SK-N-DZ (cell line): ENCODE measurements at places on chromosomes 7 and 10.
A peak's percentile ranks its signal among the peaks of the same experiment; 100 is the strongest.

GRCh38 chr7:30396389-30396788 is 82.2 kb downstream of the NOD1 start:
- peak; percentile 21 for DNase-seq

GRCh38 chr7:149719912-149720335 is 53.5 kb downstream of the ZNF467 start:
- DNase-seq: no peak

GRCh38 chr7:72444026-72444776 is 32.1 kb upstream of the CALN1 start:
- DNase-seq: no peak

GRCh38 chr7:154868921-154869320 is 134.0 kb downstream of the PAXIP1 start:
- DNase-seq: no peak

DNA sequence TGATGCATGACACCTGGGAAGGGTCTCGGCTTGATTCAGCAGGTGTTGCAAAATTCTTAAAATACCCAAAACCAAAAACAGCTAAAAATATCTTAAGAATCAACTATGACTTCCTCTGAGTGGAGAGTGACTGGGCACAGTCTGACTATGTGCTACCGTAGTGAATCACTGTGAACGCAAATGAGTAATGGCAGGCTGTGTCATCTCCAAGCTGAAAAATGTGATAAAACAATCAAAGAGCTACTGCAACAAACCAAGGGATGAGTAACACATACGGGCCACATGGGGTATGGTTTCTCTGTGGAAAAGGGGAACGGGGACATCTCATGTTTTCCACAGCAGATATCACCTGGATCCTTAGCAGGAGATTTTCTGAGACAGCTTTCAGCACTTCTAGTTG is 127.5 kb downstream of the ABCA13 start:
- DNase-seq: no peak

GRCh38 chr10:34641147-34641912 is 173.8 kb downstream of the PARD3 start:
- DNase-seq: no peak

- no peak for DNase-seq
Observed at GRCh38 chr7:119572541-119572940, 700.4 kb upstream of the KCND2 start.

DNA sequence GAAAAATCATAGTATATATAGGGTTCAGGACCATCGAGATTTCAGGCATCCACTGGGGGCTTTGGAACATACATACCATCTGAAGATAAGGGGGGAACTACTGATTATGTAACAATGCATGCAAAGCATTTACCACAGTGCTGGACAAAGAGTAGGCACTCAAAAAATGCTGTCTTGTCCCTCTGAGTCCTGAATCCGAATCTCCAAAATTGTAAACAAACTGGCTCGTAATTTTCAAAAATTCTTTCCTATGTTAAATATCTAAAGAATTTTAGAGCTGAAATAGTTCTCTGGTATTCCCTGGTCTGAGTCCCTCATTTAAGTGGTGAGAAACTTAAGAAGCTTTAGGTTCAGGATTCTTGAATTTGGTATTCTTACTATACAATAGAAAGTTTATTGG is 167.8 kb upstream of the ASAH2 start:
- DNase-seq: no peak

GRCh38 chr7:155206318-155207020 is 91.2 kb upstream of the INSIG1 start:
- no peak for DNase-seq

DNA sequence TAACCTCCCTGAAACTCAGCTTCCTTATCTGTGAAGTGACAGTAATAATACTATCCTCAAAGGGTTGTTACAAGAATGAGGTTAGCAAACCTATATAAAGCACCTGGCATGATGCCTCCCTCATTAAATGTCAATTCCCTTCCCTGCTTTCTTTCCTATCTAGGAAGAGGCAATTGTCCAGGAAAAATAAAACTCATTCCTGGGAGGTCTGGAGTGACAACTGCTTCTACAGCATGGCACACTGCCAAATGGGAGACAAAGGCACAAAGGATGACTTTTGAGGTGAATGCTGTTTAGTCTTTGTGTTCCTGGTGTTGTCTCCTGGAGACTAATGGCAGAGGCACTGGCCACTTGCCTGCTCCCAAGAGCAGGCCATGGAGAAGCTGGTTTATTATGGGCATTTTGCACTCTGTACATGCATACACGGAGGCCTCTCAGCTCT is 32.2 kb upstream of the PDE1C start:
- DNase-seq: no peak

DNA sequence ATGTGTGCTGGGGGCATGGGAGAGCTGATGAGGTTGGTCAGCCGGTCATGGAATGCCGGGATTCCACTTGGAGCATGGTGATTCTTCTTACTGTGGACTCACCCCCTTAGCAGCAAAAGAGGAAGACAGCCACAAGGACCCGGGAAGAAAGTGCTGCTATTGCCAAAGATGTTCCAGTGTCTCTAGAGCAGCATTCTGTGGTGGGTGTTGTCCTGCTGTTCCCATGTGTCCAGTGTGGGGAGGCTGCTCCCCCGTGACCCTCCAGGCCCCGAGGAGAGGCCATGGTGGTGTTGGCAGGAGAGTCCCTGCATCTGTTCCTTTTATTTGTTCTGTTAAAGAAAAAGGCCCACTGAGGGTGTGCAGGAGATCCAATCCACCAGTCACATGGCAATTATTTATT is 499.4 kb downstream of the RPS24 start:
- no peak for DNase-seq

- no peak for DNase-seq
Observed at GRCh38 chr10:74738052-74738451, 88.3 kb upstream of the KAT6B start.

GRCh38 chr7:235576-236395 is 43.4 kb downstream of the FAM20C start:
- no peak for DNase-seq

- no peak for DNase-seq
Observed at GRCh38 chr7:110531186-110531585, 559.7 kb upstream of the LRRN3 start.

GRCh38 chr10:47079204-47079580 is 168.0 kb downstream of the PTPN20 start:
- DNase-seq: no peak
